ENCODE measurements at places on chromosomes 1 and 21.

DNA sequence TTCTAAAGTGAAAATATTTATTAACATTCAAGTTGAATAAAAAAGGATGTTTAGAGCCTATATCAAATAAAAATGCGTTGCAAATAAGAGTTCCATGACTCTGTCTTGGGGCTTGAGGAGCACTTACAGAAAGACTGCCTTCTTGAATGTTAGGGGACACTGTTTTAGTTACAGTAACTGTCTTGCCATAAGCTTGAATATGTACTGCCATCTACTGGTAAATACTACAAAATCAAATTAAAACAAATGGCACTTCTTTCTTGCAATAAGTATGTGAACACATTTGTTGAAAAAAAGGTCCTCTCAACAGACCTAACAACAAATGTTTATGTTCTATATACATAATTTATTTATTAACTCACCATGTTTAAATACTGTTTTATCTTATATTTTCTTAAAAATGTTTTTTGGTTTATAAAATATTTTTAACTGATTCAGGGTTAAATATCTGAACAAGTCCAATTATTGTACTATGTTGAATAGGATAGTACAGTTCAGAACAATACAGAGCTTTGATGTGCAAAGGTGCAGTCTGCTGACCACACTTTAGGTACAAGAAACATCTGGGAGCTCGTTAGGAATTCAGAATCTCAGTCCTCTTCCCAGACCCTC is 199.5 kb downstream of the LRRIQ3 start:
- no peak for DNase-seq

DNA sequence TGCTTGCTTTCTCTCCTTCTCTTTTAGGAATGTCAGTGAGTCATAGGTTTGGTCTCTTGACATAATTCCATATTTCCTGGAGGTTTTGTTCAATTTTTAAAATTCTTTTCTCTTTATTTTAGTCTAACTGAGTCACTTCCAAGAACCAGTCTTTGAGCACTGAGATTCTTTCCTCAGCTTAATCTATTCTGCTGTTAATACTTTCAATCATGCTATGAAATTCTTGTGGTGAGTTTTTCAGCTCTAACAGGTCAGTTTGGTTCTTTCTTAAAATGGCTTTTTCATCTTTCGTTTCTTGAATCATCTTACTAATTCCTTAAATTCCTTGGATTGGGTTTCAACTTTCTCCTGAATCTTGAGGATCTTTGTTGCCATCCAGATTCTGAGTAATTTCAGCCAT is 321.0 kb downstream of the PTBP2 start:
- DNase-seq, result no peak

DNA sequence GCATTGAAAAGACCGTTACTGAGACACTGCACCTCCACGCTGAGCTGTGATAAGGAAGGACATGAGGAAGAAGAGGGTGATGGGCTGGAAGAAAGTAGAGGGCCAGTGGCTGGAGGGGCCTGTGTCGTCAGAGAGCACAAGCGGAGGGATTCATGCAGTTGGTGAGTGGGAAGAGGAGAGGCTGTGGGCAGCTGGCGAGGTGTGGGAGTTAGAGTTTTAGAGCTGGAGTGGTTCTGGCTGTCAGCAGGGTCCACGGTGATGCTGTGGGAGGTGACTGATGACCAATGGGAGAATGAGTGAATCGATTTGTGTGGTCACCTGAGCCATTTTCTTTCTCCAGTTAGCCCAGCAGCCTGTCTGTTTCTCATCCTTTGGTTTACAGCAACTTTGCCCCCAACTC is 66.2 kb upstream of the SLC2A1 start:
- no peak for DNase-seq

DNA sequence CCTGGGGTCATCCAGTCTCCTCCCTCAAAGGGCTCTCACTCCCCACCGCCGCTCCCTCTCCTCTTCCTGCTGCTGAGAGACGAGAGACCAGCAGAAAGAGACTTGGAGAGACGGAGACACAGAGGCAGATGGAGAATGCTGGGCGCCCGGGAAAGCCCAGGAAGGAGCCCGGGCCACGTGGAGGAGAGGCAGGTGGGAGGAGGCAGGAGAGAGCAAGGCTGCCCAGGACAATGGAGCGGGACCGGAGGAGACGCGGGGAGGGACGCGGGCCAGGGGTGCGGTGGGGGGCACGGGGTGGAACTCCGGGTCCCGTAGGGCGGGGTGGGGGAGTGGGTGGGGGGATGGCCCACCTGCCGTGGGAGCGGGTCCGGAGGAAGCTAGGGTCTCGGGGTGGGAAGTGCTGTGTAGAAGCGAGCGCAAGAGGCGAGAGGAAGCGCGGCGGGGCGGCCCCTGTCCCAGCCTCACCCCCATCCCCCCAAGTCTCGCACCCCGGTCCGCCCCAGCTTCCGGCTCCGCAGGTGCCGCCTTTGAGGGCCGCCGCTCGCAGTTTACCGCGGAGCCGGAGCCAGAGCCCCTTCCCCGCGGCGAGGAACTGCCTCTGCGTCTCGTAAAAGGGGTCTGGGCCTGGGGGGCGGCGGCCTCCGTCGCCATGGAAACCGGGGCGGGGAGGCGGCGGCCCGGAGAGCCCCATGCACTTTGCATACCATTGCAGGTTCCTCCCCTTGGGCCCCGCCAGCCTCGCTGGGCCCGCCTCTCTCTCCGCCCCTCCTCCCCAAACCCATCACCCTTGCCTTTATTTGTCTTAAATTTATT is 11.7 kb upstream of the EPHA2 start:
- no peak for DNase-seq

GRCh38 chr21:34004974-34005373 is 68.4 kb upstream of the MRPS6 start:
- DNase-seq, result no peak

GRCh38 chr1:168835176-168835575 is 106.2 kb upstream of the DPT start:
- DNase-seq, result no peak

- DNase-seq, result no peak
Observed at GRCh38 chr21:45532826-45533360, 9.3 kb downstream of the SLC19A1 start.

GRCh38 chr1:24349891-24350290 is 30.7 kb downstream of the GRHL3 start:
- no peak for DNase-seq

DNA sequence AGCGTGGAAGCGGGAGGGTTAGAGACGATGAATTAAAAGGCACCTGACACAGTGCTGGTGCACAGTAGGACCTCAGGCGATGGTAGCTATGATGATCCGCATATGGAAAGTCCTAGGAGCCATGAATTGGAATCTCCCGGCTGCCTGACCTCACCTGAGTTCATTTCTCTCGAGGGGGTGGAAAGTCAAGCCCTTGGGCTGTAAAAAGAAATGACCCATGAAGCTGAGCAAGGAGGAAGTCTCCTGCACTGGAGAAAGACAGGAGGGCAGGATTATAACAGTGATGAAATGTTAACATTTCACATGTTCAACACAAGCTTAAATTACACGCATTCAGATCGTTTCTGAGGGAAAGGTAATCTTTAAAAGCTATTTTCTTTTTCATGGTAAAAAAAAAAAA is 481.2 kb downstream of the MATN1 start:
- DNase-seq, result no peak

DNA sequence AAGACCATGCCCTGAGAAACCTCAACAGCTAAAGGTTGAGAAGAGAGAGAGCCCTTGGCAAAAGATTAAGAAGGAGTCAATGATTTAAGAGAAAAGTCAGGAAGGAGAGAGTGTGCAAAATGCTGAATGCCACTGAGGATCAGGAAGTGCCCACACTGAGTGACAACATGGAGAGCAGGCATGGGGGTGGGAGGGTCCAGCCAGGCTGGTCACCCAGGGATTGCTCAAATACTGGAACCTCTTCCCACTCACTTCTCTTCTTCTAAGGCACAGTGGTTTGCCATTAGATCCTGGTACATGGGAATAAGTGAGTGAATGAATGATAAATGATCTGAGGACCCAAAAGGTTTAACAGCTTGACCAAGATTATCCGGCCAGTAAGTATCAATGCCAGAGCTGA is 11.1 kb downstream of the PRR9 start:
- DNase-seq, result no peak

DNA sequence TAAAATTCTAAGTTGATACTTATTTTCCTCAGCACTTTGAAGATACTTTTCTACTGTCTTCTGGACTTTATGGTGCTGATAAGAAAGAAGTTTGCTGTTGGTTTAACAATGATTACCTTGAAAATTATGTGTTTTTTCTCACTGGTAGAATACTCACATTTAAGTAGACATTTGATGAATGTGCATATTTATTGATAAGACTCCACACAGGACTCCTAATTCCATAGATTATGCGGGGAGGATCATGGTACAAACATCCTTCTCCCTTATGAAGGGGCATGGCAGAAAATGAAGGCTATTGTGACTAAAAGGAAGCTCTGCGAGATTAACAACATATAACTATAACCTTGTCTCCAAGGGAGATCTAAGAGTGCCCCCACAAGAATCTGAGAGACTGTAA is 28.5 kb upstream of the ALDH9A1 start:
- no peak for DNase-seq

DNA sequence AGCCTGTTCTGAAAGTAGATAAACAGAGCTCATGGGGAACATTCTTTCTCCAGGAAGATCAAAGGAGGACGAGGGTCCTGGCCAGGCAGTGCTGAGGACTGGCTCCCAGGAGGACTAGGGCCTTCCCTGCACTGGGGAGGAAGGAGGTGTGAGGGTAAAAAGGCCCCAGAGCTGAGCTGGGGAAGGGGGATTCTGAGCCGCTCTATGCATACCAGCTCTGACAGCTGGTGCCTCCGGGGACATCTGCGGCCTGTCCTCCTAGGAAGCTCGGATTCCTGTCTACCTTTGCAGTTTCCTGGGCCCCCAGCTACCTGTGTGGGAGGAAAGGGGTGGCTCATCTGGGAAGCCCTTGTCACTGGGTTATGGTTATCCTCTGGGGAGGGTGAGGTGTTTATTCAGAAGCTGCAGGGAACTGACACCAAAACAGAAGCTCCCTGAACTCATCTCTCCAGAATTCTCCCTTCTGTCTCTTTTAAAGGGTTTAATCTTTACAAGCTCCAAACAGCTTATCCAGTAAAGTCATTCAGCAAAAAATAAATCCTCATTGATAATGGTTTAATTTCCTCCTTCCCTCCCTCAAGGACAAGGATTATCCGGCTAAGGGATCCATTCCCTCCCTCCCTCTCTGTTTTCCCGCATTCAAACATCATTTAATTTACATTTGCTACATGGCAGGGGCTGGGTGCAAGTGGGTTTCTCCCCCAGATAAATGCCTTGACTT is 31.0 kb downstream of the NENF start:
- DNase-seq, result no peak

DNA sequence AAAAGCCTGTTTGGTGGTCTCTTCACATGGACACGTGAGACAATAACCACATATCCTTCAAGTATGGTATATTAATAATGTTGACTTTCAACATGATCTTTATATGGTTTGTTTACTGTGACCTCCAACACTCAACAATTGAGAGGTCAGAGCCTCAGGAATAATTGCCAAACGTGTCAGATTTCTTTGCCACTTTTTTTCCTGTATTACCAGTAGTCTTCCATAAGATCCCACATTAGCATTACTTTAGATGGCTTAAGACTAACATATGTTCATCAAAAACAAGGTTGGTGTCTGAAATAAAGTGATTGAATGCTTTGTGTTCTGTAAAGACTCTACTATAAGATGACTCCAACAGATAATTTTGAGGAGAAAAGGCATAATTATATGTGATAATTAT is 118.7 kb upstream of the F3 start:
- no peak for DNase-seq

DNA sequence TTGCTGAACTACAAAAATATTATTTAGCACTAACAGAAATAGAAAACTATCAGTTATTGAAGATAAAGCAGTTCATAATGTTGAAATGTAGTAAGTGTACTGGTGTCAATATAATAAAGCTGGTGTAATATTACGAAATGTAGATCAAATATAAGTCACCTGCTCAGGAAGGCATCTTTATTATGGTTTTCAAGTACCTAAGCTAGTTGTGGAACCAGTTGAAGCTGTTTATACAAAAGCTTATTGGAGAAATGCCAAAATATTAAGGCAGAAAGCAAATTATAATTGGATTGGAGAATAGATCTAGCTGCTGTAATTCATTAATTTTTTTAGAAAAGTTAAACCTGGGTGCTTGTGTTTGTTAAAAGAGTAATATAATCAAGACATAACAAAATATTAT is 6.2 kb upstream of the MARK1 start:
- no peak for DNase-seq

GRCh38 chr1:246753670-246754535 is 29.7 kb downstream of the SCCPDH start:
- peak; percentile 23 for DNase-seq

DNA sequence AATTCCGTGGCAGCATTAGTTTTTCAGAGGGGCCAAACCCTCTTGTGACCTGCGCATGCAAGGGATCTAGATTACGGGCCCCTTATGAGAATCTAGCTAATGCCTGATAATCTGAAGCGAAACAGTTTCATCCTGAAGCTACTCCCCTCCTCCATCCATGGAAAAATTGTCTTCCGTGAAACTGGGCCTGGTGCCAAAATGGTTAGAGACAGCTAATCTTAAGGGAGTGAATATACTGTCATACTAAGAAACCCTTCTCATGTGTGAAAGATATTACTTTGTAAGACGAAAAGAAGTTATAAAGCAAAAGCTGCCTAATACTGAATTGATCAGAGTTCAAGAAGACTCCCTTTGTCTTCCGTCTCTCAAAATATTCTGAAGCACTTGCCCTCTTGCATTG is 166.3 kb downstream of the DUSP10 start:
- no peak for DNase-seq

DNA sequence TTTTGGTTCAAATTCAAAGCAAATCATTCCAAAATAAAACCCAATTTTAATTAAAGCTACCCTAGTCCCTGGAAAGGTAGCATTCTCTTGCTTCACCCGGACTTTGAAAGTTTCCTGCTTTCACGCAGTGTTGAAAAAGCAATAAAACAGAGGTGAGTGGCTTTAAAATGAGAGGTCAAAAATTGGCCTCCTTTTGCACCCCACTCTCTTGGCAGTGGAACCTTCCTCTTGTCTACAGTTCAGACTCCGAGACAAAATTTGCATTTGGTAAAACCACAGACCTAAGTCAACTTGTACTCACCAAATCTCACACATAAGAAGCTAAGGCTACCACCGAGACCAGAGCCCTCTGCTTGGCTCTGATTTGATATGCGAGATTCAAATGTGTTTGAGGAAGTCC is 252.7 kb downstream of the TTLL7 start:
- DNase-seq, result no peak

GRCh38 chr1:61641578-61642336 is 83.2 kb downstream of the TM2D1 start:
- DNase-seq, result no peak

GRCh38 chr1:46769028-46769740 is 29.7 kb upstream of the CYP4B1 start:
- DNase-seq, result no peak

Data from activated CD8-positive, alpha-beta memory T cell treated with anti-CD3 and anti-CD28 coated beads for 1 hour (primary cell).